ENCODE measurements at places on chromosomes 12 and 14. TPM values are rescaled to one million over a fixed set of nuclear protein-coding genes. Genes with fewer than 3 reads are reported as not detected.

The DPF3 gene
- total RNA-seq, result not detected

The PRR4 gene
- 66.9 TPM for total RNA-seq

The PITPNM2 gene
- 15.7 TPM for total RNA-seq

The GPR84 gene
- not detected for total RNA-seq

The LALBA gene
- not detected for total RNA-seq

DNA sequence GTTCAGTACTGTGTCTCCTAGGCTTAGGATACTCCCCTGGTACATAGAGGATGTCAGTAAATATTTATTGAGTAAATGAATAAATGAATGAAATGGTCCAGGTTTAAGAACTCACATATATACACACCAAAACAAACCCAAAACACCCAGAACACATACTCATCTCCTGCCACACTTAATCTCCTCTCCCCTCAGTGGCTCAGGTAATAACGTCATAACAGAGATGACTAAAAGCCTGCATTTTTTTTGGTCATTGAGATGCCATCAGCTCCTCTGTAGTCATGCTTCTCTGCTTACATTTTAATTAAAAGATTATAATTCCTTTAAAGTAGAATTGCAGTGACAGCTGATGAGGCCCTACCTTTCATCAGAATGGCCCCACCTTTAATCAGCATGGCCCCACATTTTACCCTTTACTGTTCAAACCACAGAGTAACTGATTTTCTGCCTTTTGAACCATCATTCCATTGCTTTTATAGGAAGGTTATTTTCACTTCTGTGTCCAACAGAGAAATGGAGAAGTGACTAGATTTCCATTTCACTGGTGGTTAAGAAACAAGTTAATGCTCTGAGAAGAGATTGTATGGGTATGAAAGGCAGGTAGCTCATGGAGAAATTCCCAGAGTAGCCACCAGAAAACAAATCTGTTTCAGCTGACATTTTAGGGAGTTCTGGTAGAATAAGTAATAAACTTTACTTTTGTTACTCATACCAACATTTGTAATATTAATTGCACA lies 193.4 kb upstream of the ATP2B1 start:
- no peaks in the 10 kb centered on the region for H3K27me3 ChIP-seq
- no peaks in the 10 kb centered on the region for H3K4me1 ChIP-seq
- no peak for DNase-seq

DNA sequence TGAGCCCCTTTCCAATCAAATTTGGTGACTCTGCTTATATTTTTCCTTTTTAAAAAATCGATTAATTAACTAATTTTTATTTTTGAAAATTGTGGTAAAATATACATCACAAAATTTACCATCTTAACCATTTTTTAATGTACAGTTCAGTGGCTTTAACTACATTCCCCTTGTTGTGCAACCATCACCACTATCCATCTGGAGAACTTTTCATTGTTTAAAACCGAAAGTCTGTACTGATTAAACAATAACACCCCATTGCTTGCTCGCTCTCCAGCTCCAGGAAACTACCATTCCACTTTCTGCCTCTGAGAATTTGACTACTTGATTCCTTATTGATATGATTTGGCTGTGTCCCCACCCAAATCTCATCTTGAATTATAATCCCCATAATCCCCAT lies 283.4 kb downstream of the C12orf75 start:
- no peak overlapping the region for H3K4me3 ChIP-seq
- no peaks in the 10 kb centered on the region for H3K27me3 ChIP-seq
- H3K36me3 ChIP-seq, result no peaks in the 10 kb centered on the region

GRCh38 chr12:2958432-2959191 lies 585 bp upstream of the TEAD4 start:
- peak; percentile 42 for DNase-seq
- no peaks in the 10 kb centered on the region for H3K4me1 ChIP-seq
- H3K27me3 ChIP-seq, result no peaks in the 10 kb centered on the region
- H3K4me3 ChIP-seq, result peak overlapping the region; percentile 45

DNA sequence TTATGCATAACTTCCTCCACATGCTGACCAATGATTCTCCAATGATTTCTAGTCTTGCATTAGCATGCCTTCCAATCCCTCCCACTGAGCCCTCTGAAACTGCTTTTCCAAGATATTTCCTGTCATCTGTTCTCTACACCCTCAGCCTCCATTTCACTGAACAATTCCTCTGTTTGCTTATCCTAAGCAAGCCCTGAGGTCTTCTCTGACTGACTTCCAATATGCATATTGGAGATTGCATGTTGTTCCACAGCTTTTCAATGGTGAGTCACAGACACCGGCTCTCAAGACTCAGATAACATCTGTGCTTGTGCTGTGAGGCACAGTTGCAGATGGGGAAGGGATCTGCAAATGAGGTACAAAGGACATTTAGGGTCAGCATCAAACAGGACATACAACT lies 141.0 kb downstream of the SLC16A7 start:
- no peak overlapping the region for H3K27ac ChIP-seq
- no peaks in the 10 kb centered on the region for H3K27me3 ChIP-seq
- no peaks in the 10 kb centered on the region for H3K4me1 ChIP-seq
- H3K36me3 ChIP-seq, result no peaks in the 10 kb centered on the region
- DNase-seq, result no peak
- no peak overlapping the region for H3K4me3 ChIP-seq

DNA sequence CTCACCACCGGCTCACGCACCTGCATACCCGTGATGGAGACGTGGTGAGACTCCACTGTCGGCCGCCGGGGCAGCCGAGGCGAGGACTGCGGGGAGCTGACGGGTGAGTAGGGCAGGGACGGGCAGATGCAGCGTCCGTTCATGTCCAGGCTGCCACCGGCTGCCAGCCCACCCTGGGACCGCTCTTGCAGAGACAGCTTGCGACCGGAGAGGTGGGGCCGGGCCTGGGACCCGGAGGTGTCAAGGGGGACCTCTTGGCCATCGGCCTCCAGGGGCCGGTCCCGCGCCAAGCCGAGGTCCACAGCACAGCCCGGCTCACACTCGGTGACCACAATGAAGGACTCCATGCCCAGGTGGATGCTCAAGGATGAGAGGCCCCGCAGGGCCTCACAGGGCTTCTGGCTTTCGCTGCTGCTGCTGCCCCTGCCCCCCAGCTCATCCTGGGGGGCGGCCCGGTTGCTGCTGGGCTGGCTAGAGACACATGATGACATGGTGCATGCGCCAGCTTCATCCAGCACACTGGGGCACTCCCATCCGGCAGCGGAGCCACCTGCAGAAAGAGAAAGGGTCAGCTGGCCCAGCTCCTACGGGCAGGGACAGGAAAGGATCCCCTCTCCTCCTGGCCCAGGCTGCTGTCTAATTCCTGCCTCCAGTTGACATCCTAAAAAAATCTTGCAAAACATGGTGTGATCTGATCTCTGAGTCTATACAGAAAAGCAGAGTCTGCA lies 22.3 kb downstream of the CAMKK2 start:
- no peak for DNase-seq
- no peak overlapping the region for H3K4me3 ChIP-seq

- H3K27ac ChIP-seq, result no peak overlapping the region
- no peak for DNase-seq
- H3K4me3 ChIP-seq, result no peak overlapping the region
- no peaks in the 10 kb centered on the region for H3K36me3 ChIP-seq
- H3K4me1 ChIP-seq, result no peaks in the 10 kb centered on the region
These were observed 1386.6 kb downstream of the AACS start for GRCh38 chr12:126451809-126452208.

- no peak overlapping the region for H3K27ac ChIP-seq
- H3K27me3 ChIP-seq, result no peaks in the 10 kb centered on the region
- no peak overlapping the region for H3K4me3 ChIP-seq
- DNase-seq, result no peak
- H3K4me1 ChIP-seq, result no peaks in the 10 kb centered on the region
These were observed 547 bp upstream of the OR4K15 start for GRCh38 chr14:19974844-19975243.

- no peak overlapping the region for H3K27ac ChIP-seq
- H3K4me1 ChIP-seq, result no peaks in the 10 kb centered on the region
- DNase-seq, result no peak
- H3K27me3 ChIP-seq, result no peaks in the 10 kb centered on the region
These were observed 296.3 kb upstream of the ATXN7L3B start for GRCh38 chr12:74241341-74241740.

- H3K36me3 ChIP-seq, result no peaks in the 10 kb centered on the region
- DNase-seq, result no peak
- H3K27me3 ChIP-seq, result no peaks in the 10 kb centered on the region
- H3K4me3 ChIP-seq, result no peak overlapping the region
- no peak overlapping the region for H3K27ac ChIP-seq
- no peaks in the 10 kb centered on the region for H3K4me1 ChIP-seq
These were observed 12.2 kb upstream of the COL2A1 start for GRCh38 chr12:48016373-48017020.

DNA sequence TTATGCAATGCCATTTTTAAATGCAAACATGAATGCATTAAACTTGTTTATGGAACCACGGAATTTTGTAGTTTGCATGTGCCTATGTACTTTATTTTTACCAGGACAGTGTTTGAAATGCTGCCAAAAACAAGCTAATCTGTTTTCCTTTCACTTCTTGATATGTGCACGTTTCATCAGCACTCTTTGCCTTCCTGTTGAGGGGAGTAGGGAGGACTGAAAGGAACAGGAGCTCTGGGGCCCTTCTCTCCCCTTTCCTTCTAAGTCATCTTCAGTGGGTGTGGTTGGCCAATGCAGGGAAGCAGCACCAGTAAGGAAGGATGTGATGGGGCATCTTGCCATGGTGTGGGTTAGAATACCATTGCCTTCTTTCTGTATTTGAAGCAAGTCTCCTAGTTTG lies 12.1 kb upstream of the PPP4R4 start:
- H3K36me3 ChIP-seq, result no peaks in the 10 kb centered on the region
- H3K27ac ChIP-seq, result no peak overlapping the region
- DNase-seq, result no peak
- no peak overlapping the region for H3K4me3 ChIP-seq
- H3K4me1 ChIP-seq, result peaks cover 2% of the 10 kb centered on the region

DNA sequence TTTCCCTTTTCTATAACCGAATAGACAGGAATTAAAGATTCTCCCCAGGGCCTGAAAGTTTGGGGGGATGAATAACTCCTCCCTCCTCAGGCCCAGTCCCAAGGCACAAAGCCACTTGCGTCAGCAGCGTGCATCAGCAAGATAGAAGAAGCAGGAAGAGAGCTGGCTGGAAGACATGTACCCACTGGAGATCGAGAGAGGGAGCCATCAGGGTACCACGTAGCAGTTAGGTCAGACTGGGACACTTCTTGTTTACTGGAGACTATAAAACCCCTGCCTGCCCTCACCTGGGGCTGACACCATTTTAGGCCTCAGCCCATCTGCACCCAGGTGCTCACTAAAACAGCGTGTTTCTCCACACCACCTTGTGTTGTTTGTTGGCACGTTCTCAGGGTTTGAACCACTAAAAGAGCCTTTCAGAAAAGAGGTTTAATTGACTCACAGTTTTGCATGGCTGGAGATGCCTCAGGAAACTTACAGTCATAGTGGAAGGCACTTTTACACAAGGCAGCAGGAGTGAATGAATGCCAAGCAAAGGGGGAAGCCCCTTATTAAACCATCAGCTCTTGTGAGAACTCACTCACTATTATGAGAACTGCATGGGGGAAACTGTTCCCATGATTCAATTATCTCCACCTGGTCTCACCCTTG lies 93.2 kb downstream of the TMTC3 start:
- H3K4me3 ChIP-seq, result no peak overlapping the region
- no peaks in the 10 kb centered on the region for H3K27me3 ChIP-seq
- H3K27ac ChIP-seq, result no peak overlapping the region
- no peak for DNase-seq

All from prostate gland (tissue), 2 donors.